ENCODE measurements at places on chromosomes 5 and 9.

GRCh38 chr9:129587487-129588262 lies 33.2 kb downstream of the C9orf50 start:
- no peak for DNase-seq

- DNase-seq, result no peak
Observed at GRCh38 chr9:69299315-69299714, 25.7 kb upstream of the ENTREP1 start.

GRCh38 chr9:136671646-136672430 lies 9.1 kb downstream of the EGFL7 start:
- DNase-seq, result peak; percentile 41

DNA sequence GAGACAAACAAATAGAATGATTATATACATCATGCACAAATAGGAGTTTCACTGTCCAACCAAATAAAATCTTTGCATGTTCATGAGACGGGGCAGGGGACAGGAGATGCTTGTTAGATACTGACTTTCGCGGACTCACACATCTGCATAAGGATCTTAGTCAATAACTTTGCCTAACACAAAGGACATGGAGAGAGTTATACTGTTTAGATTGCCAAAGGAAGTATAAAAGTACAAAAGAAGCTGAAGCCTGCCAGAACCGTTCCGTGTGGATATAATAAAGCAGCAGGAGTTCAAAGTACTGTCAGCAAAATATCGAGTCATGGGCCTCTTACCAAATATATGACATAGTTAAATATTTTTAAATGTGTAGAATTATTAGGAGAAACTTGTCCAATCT lies 1148.4 kb downstream of the EFNA5 start:
- no peak for DNase-seq

Data from stimulated activated CD4-positive, alpha-beta T cell treated with anti-CD3 and anti-CD28 coated beads, Interleukin-12 subunit alpha, Interleukin-12 subunit beta, amount 100 ng/mL, for 24 hours (primary cell).